Ecto neural progenitor cell (in vitro differentiated cells): ENCODE measurements at places on chromosomes 5 and 9.

- no peak for DNase-seq
Observed at GRCh38 chr5:15441433-15442192, 58.4 kb upstream of the FBXL7 start.

DNA sequence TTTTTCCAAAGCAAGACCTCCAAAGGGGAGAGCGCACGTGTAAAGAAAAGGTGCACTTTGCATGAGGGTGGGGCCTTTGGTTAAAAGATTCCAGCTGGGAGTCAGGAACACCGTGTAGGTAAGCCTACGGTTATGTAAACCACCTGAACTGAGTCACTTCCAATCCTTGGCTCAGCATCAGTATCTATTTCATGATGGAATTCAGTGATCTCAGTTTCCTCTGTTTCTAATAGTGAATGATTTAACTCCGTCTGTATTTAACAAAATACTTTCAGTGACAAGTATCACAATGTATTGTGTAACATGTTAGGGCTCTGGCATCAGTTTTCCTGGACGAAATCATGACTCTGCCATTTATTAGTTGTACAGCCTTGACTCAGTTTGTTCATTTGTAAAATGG lies 1.3 kb upstream of the SVEP1 start:
- DNase-seq = no peak

GRCh38 chr5:14212838-14213237 lies 69.7 kb downstream of the TRIO start:
- no peak for DNase-seq

DNA sequence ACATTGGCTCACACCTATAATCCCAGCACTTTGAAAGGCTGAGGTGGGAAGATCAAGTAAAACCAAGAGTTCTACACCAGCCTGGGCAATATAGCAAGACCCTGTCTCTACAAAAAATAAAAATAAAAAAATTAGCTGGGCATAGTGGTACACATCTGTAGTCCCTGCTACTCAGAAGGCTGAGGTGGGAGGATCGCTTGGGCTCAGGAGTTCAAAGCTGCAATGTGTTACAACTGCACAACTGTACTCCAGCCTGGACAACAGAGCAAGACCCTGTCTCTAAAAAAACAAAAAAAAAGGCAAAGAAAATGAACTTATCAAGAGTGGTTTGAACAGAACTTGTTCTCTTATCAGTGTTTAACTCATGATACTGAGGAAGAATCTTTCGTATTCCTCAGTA lies 29.3 kb downstream of the AP3B1 start:
- DNase-seq = no peak

- no peak for DNase-seq
Observed at GRCh38 chr9:34744295-34745221, 34.6 kb upstream of the CCL21 start.

DNA sequence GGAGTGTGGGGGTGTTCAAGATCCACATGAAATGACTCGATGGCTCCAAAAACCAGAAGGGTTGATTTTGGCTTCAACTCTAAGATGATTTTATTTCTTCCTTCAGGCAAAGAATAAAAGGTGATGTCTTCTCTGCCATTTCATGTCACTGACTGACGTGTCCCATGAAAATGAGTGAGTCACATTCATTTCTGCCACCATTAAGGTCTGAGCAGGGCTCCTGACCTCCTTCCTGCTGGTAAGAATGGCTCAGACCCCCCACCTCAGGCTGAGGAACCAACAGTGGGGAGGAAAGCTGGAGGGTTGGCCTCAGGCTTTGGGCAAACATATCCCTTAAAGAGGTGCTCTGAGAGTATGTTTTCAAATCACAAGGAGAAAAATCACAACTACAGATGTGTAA lies 53.9 kb upstream of the ZNF354A start:
- DNase-seq = no peak

DNA sequence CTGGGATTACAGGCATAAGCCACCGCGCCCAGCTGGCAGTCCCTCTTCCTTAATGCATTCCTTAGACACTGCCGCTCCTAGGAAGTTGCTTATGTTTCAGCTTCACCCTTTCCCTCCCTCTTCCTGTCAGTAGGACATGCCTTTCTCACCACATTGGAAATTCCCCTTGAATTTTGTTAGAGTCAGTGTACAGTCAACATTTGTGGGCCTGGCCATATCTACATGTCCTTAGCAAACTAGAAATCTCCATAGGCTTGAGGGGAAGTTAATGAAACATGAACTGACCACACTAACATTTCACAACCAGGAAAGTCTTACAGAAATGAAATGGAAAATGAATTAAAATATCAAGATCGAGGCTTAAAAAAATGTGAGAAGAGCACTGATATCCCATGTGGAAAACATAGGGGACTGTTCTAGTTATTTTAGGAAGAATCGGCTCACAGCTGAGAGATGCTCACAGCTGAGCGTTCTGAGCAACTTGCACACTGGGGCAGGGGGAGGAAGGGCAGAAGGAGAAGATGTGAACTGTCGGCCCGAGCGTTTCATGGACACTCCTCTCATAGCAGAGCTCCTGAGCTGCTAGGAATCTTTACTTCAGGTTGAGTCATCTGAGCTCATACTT lies 21.1 kb upstream of the LVRN start:
- no peak for DNase-seq

DNA sequence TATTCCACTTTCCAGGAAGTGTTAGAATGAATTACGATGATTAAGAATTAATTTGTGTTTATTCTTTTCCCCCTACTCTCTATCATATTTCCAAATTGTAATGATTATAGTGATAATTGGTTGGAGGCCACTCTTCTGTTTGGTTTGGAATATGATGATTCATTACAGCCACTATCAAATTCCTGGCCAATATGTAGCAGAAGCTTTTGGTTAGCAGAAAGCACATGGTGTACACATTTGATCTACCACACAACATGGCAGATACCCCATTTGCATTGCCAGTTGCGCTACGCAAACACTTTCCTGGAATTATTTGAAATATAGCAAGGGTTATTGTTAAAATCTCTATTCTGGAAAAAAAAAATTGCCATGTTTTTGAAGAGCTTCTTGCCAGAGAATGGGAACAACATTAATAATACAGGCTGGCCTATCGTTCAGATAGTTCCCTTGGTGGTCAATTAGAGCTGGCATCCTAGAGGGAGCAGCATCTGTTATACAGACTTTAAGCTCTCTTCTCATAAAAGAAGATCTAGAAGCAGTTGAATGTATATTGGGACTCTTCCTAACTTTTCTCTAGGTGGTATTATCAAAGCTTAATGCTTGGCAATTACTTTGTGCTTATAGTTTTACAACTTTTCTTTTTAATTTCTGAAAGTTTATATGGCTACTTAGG lies 455.0 kb upstream of the ACTBL2 start:
- DNase-seq = no peak

GRCh38 chr9:3012245-3012644 lies 168.3 kb upstream of the PUM3 start:
- no peak for DNase-seq

DNA sequence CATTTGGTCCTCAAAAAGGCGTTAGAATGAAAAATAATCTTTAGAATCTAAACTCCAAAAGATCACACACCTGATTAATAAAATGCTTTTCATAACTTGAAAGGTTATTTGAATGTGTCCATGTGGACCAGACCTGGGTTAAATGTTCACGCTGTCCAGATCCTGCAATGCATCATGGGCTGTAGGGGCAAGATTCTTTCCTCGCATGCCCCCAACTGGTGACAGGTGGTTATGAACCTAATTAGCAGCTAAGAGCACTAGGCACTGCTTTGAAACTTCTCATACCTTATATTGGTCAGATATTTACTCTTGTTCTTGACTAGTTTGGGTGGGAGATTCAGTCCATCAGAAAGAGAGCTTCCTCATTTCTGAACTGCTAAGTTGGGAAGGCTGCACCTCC lies 19.3 kb upstream of the PIP5K1B start:
- DNase-seq = no peak

GRCh38 chr9:95460518-95461164 lies 56.1 kb downstream of the PTCH1 start:
- no peak for DNase-seq

- no peak for DNase-seq
Observed at GRCh38 chr9:101572316-101572715, 22.5 kb downstream of the PPP3R2 start.

DNA sequence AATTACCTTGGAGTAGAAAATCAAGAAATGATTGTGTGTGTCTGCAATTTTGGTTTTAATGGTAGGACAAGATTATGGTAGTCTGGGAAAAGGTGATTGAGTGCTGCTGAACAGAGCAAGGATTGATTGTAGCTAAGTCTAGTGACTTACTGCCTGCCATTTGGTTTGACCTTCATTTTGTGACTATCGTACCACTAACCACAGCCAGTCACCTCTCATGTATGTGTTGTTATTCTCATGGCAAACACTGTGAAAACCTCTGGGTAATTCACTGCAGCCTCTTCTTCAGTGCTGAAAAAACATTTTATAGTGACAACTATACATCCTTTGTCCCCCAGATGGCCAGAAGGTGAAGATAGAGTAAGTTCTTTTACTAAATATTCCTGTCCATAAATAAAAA lies 37.5 kb downstream of the CTNNA1 start:
- DNase-seq = no peak

- no peak for DNase-seq
Observed at GRCh38 chr5:5178136-5178535, 38.0 kb downstream of the ADAMTS16 start.

- no peak for DNase-seq
Observed at GRCh38 chr5:14551211-14551610, 30.4 kb upstream of the OTULINL start.

GRCh38 chr5:99000876-99001275 lies 72.1 kb upstream of the CHD1 start:
- no peak for DNase-seq

DNA sequence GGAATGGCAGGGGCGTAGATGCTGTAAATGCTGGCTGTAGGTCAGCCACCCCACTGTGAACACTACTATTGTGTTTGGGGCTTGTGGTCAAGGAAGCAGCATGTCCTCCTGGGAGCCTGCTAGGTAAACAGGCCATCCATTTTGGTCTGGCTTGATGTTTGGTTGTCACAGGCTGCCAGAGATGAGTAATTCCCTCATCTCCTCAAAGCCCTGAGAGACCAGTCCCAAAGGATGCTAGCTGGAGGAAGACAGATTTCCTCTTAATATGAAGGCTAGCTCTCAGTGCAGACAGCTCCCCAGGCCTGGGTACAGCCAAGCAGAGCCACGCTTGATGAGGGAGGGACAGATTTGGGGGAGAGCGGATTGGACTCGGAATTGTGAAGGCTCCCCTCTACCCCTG lies 72.5 kb upstream of the MAP1B start:
- no peak for DNase-seq

- DNase-seq = no peak
Observed at GRCh38 chr5:6703806-6704205, 9.4 kb upstream of the TENT4A start.

GRCh38 chr5:14871214-14872069 lies at the start of gene ANKH:
Gene ANKH (minus strand): TSS chr5:14871778. CDS start chr5:14871447, 331 bp downstream.
- DNase-seq = peak; percentile 84

GRCh38 chr9:91720313-91720712 lies 229.7 kb downstream of the ROR2 start:
- no peak for DNase-seq

DNA sequence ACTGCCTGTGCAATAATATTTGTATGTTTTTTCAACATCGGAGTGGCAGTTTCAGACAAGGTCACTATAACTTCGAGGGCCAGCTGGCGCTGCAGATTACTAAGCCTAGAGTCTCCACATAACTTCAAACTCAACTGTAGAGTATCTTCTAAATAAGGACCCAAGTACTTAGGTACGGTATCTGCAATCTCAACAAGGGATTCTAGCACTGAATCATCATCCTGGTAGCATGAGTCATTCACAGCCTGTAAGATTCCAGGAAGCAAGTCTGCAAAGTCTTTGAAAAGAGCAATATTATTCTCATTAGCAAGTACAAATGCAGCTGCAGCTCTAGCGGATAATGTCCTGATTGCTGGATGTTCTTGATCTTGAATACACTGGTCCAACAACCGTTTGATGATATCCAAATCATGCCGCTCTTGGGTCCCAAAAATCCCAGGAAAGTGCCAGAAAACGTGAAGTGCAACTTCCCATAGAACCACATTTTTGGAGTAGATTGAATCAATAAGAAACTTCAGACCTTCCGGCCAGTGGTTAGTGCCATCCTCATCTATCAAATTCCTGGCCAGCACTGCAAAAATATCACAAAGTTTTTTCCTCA lies 654 bp downstream of the RANBP6 start:
- DNase-seq = no peak

GRCh38 chr5:122727112-122727541 lies 47.8 kb upstream of the SNX2 start:
- DNase-seq = no peak

DNA sequence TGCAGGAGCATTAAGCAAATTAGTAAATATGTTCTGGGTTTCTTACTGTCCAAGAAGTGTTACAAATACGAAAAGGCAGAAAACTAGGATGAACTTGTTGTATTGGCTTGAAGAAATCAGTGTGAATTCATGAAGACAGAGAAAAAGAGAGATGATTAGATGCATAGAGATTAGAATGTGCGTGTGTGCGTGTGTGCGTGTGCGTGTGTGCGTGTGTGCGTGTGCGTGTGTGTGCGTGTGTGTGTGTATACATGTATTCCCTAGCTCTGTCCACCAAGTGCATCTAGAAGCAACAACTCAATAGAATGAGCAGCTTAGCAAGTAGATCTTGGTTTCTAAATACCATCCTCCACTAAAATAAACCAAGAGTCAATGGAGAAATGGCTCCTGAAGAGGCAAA lies 41.5 kb downstream of the SMIM23 start:
- no peak for DNase-seq

- DNase-seq = peak; percentile 56
Observed at GRCh38 chr9:108565651-108566378, 290.0 kb downstream of the ACTL7B start.
